ENCODE measurements at places on chromosomes 3 and 15.

DNA sequence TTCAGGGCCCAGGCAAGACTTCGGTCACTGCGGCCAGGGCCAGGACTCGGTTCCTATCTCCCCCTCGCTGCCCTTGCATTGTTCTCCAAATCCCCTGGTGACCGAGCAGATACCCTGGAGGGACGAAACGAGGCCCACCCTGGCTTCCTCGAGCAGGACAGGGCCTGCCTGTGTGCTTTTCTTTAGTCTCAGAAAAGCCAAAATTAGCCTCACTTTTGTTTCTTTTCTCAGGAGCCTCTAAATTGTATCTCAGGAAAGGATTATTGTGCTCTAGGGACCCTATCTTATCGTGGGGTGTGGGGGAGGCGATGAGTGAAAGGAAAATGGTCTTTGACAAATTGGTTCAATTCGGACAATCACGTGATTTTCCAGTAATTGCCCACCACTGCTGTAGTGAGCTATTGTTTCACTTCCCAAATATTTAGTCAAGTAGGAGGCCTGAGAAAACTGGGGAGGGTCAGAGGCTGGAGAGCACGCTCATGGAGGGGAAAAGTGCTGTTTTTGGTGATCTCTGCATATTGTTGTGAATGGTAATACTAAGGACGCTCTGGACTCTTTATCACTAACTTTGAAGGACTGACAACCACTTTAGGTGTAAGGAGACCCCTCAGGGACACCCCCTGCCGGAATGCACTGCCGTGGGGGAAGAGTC lies 61.6 kb downstream of the TMEM44 start:
- DNase-seq, result no peak

DNA sequence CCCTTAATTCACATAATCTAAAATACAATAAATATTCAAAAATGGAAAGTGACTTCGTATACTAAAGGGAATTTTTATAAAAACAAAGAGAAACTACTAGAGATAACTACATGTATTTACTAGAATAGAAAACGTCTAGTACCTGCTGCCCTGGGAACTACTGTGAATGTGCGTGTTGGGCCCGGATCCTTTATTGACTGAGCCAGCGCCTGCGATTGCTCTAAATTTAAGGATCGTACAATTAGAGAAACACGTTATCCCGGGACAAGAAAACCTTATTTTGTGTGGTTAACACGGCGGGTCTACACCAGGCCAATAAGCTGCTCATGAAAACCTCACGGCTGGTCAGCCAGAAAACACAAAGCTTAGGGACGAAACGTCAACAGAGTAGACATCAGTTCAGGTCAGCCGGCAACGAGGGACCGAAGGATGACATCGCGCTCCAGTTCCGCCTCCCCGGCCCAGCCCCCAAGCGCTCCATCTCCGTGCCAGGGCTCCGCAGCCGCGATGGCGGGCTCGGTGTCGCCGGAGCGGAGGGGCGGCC lies 555 bp downstream of the TM2D3 start:
- no peak for DNase-seq

DNA sequence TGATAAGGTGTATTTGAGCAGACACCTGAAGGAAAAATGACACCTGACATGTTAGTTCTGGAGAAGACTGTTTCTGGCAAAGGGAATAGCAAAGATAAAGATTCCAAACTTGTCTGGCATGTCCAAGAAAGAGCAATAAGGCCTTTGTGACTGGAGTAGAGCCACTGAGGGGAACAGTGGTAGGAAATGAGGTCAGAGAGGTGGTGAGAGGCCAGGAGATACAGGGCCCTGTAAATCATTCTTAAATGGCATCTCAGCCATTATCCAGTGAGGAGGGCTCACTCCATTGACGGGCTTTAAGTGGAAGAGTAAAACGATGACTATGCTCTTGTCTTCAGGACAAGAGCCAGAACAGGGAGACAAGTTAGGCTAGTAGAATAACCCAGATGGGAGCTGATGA lies 4.5 kb downstream of the SLC49A4 start:
- no peak for DNase-seq

DNA sequence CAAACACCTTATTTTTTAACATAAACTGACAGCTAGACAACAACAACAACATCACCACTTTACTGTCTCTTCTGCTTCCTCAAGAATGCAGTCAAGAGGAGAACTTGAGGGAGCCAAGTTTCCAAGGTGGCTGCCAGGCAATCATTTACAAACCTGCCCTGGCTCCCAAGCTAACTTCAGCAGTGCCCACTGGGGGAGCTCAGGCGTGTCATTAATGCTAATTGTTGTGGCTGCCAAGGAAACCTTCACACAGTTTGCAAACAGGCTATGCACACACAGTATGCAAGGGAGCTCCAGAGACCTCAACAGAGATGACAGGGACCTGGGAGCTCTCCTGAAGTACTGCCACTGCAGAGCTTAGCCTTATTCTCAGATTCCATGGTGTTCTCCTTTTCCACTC lies 2.1 kb downstream of the DZIP1L start:
- DNase-seq, result no peak
